ENCODE measurements at places on chromosomes 13 and 19. TPM values are rescaled to one million over a fixed set of nuclear protein-coding genes. Genes with fewer than 3 reads are reported as not detected.
A peak's percentile ranks its signal among the peaks of the same experiment; 100 is the strongest.

The MKNK2 gene
- 124 TPM for total RNA-seq

The OR10H1 gene
- not detected for total RNA-seq

The MBOAT7 gene
- total RNA-seq = 32.7 TPM

The GFY gene
- not detected for total RNA-seq

The ZNF284 gene
- 3.6 TPM for total RNA-seq

The PSPN gene
- 0.71 TPM for total RNA-seq

The FCER2 gene
- 2.5 TPM for total RNA-seq

The TRAPPC5 gene
- total RNA-seq = 89.6 TPM

The FXYD3 gene
- 15.3 TPM for total RNA-seq

The CRLF1 gene
- total RNA-seq = 28.5 TPM

The ERICH6B gene
- total RNA-seq = not detected

DNA sequence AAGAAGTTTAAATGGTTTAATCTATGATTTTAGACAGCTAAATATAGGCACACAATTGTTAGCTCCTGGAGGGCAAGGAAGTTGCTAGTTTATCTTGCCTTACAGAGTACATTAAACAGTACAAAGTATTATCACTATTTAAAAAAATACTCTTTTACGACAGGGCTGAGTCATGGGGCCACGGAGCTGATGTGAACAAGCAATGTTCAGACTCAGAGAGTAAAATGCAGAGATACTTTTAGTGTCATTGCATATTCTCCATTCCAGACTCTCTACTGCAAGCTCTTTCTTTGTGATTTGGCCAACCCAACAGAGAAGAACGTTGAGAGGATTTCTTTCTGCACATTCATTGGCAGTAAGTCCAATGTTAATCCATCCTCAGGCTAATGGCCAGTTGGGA is 352.4 kb downstream of the SPRY2 start:
- H3K36me3 ChIP-seq = no peaks in the 10 kb centered on the region
- no peak overlapping the region for H3K27ac ChIP-seq
- H3K4me3 ChIP-seq = no peak overlapping the region
- no peaks in the 10 kb centered on the region for H3K4me1 ChIP-seq
- H3K27me3 ChIP-seq = no peaks in the 10 kb centered on the region
- no peak for DNase-seq

DNA sequence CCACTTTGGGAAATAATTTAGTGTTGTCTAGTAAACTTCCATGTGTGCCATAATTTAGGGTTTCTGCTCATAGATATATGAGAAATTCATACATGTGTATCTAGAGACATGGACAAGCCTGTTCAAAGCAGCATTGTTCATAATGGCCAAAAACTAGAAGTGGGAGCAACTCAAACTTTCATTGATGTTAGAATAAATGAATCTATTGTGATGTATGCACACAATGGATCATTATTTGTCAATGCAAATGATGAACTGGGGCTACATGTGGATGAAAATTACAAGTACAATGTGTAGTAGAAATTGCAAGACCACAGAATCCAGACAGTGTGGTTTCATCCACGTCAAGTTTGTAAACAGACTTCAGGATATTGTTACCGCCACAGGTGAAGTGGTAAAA is 284.7 kb downstream of the SLC7A1 start:
- no peaks in the 10 kb centered on the region for H3K36me3 ChIP-seq
- H3K4me3 ChIP-seq = no peak overlapping the region
- H3K4me1 ChIP-seq = no peaks in the 10 kb centered on the region
- no peak overlapping the region for H3K27ac ChIP-seq

DNA sequence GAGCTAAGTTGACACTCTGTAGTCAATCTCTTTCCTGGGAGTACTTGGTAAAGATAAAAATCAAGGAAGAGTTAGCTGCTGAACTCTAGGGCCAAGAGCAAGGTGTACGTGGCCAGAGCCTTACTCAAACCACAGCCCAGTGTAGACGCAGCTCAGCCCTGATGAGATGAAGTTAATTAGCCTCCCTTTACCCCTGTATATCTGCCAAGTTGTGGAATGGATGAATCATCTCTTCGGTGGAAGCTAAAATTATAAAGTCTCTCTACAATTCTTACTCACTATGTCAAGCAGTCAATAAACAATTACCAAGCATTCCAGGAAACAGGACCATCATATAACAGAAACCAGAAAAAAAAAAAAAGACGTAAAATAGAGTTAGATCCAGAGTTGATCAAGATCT is 146.9 kb upstream of the UFM1 start:
- H3K27ac ChIP-seq = no peak overlapping the region
- no peak overlapping the region for H3K4me3 ChIP-seq
- H3K36me3 ChIP-seq = no peaks in the 10 kb centered on the region

- no peaks in the 10 kb centered on the region for H3K36me3 ChIP-seq
- DNase-seq = no peak
- H3K4me1 ChIP-seq = peaks cover 20% of the 10 kb centered on the region
- peaks cover 34% of the 10 kb centered on the region for H3K27me3 ChIP-seq
These were observed 6.8 kb upstream of the RGL3 start for GRCh38 chr19:11425719-11426457.

DNA sequence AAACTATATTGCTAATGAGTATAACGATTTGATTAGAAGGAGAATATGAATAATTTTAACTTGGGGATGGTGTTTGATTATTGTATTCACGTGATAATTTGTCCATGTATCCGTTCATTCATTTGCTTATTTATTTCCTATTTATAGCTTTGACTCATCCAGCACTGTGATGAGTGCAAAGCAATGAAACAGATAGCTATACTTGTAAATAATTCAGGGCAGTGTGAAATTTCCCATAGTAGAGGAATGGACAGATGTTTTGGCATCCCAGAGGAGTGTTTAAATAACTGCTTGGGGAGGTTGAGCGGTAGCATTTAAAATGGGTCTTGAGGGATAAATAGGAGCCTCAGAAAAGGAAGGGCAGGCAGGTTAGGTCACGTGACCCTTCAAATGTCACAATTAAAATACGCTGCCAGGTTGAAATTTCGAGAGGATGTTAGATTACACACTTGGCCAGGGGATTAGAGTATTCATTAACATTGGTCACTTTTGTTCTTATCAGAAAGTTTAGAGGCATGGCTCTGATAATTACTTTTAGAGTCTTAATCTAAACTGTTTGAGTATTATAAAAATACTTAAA is 14.7 kb downstream of the FGF9 start:
- no peaks in the 10 kb centered on the region for H3K4me1 ChIP-seq
- no peaks in the 10 kb centered on the region for H3K36me3 ChIP-seq
- DNase-seq = no peak
- H3K4me3 ChIP-seq = no peak overlapping the region
- no peak overlapping the region for H3K27ac ChIP-seq

DNA sequence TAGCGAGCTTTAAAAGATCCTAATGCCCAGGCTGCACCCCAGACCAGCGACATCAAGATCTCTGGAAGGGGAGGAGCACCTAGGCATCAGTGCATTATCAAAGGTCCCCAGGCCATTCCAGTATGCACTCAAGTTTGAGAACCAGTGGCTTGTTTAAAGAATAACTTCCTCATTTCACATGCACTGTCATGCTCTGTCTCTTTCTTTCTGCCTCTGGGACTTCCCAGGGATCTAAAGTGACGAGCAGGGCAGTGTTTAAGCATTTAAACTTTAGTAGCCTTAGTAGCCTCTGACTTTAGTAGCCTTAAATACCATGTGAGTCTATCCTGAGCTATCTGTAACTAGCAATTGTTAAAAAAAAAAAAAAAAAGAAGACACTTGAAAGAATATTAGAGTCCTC is 8.9 kb upstream of the FARP1 start:
- H3K4me1 ChIP-seq = no peaks in the 10 kb centered on the region
- H3K27me3 ChIP-seq = no peaks in the 10 kb centered on the region
- H3K4me3 ChIP-seq = no peak overlapping the region

DNA sequence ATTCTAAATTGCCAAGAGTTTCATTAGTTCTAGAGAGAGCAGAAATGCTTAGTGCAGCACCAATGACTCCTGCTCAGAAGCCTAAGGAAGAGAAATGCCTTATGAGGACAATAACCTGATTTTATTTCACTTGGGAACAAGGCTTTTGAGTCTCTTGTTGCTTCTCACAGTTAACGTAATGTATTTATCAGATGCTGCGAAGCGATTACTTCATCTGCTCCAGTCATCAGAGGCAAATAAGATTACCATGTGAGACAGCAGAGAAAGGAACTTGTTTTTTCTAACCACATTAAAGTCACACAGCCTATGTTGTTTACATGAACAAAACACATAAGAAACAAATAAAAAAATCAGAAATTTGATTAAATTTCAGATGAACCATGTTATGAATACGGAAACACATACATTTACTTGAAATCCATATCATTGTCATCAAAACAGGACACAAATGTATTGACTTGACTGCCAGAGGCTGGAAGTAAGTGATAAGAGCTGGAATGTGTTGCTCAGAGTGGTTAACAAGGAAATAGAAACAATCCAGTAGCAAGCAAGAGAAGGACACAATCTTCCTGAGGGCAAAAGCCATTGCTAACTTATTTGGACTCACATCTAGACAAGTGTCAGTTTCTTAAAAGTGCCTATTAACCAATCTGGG is 147.3 kb downstream of the LHFPL6 start:
- no peaks in the 10 kb centered on the region for H3K36me3 ChIP-seq
- DNase-seq = no peak
- no peaks in the 10 kb centered on the region for H3K27me3 ChIP-seq
- no peak overlapping the region for H3K4me3 ChIP-seq
- H3K4me1 ChIP-seq = peaks cover 30% of the 10 kb centered on the region

GRCh38 chr13:113628291-113629270 is 29.4 kb downstream of the ATP4B start:
- peaks cover 9% of the 10 kb centered on the region for H3K36me3 ChIP-seq
- H3K27me3 ChIP-seq = no peaks in the 10 kb centered on the region
- no peak overlapping the region for H3K27ac ChIP-seq
- H3K4me1 ChIP-seq = no peaks in the 10 kb centered on the region

GRCh38 chr19:485583-486236 is 10.6 kb upstream of the MADCAM1 start:
- H3K27ac ChIP-seq = peak overlapping the region; percentile 50
- peaks cover 12% of the 10 kb centered on the region for H3K4me1 ChIP-seq
- H3K4me3 ChIP-seq = no peak overlapping the region
- no peaks in the 10 kb centered on the region for H3K36me3 ChIP-seq

- DNase-seq = no peak
- peaks cover 50% of the 10 kb centered on the region for H3K36me3 ChIP-seq
- H3K4me1 ChIP-seq = no peaks in the 10 kb centered on the region
- no peak overlapping the region for H3K4me3 ChIP-seq
- no peak overlapping the region for H3K27ac ChIP-seq
- H3K27me3 ChIP-seq = no peaks in the 10 kb centered on the region
These were observed 37.4 kb downstream of the NAXD start for GRCh38 chr13:110652764-110653163.

- no peak for DNase-seq
- H3K4me3 ChIP-seq = no peak overlapping the region
- H3K27ac ChIP-seq = no peak overlapping the region
- no peaks in the 10 kb centered on the region for H3K36me3 ChIP-seq
- H3K27me3 ChIP-seq = peaks cover 31% of the 10 kb centered on the region
- H3K4me1 ChIP-seq = no peaks in the 10 kb centered on the region
These were observed 5.8 kb downstream of the KIRREL2 start for GRCh38 chr19:35862528-35862927.

DNA sequence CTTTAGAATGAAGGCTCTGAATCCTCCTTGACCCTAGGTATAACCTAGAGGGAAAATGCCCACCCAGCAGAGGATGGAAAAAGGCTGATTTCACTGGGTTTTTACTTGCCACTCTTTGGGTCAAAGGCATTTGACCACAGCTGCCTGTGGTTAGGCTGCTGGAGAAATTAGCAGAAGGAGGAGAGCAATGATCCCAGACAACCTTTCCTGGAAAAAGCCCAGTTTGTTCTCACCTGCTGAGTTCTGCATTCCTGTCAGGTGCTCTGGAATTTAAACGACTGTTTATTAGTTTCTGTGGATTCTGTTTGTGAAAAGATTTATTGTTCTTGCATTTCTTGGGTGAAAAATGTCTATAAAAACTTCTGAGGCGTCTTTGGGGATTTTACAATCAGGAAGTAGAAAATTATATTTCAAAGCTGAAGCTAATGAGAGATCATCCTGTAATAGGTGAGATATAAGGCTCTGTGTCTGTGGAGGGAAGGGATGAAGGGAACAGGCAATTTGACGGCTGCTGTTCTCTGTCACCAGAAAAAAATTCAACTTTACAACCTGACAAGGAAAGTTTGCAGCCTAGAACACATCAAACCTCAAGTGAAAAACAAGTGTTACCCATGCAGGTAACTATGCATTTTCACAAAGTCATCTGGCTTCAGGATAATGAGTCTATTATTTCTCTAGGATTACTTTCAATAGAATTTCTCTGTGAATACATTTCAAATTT is 519.7 kb downstream of the DIAPH3 start:
- no peaks in the 10 kb centered on the region for H3K4me1 ChIP-seq
- no peak overlapping the region for H3K4me3 ChIP-seq
- no peak overlapping the region for H3K27ac ChIP-seq
- no peaks in the 10 kb centered on the region for H3K36me3 ChIP-seq

DNA sequence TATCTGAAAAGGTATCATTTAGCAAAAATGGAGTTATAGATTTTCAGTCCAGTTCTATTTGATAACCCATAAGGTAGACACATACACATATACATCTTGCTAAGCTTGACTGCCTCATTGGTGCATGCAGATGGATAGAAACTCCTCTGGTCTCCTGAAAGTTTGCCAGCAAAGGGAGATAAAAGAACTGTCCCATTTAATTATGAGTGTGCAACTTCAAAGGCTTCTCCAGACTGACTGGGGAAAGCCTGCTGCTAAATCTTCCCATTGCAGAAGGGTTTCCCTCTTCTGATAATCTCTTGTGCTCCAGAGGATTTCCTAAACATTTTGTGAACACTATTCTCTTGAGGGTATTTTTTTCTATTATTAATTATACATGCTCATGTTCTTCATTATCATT is 131.9 kb downstream of the ITGBL1 start:
- H3K27ac ChIP-seq = no peak overlapping the region
- H3K4me3 ChIP-seq = no peak overlapping the region

GRCh38 chr13:106095919-106096318 is 439.5 kb downstream of the EFNB2 start:
- H3K4me1 ChIP-seq = no peaks in the 10 kb centered on the region
- no peaks in the 10 kb centered on the region for H3K36me3 ChIP-seq
- no peak for DNase-seq
- no peaks in the 10 kb centered on the region for H3K27me3 ChIP-seq

- H3K27me3 ChIP-seq = no peaks in the 10 kb centered on the region
- H3K27ac ChIP-seq = no peak overlapping the region
- H3K4me1 ChIP-seq = no peaks in the 10 kb centered on the region
- no peaks in the 10 kb centered on the region for H3K36me3 ChIP-seq
- H3K4me3 ChIP-seq = no peak overlapping the region
These were observed 50.5 kb upstream of the IRS2 start for GRCh38 chr13:109836629-109837607.

- H3K4me1 ChIP-seq = peaks cover 15% of the 10 kb centered on the region
- H3K27me3 ChIP-seq = peaks cover 3% of the 10 kb centered on the region
- H3K27ac ChIP-seq = no peak overlapping the region
- H3K36me3 ChIP-seq = no peaks in the 10 kb centered on the region
These were observed 4.8 kb upstream of the CEBPA start for GRCh38 chr19:33306853-33307792.

GRCh38 chr19:7004313-7004931 is 16.8 kb downstream of the MBD3L2B start:
- H3K4me3 ChIP-seq = no peak overlapping the region
- no peaks in the 10 kb centered on the region for H3K27me3 ChIP-seq
- no peak overlapping the region for H3K27ac ChIP-seq

All from sigmoid colon (tissue), 7 donors.